Hindlimb muscle (tissue), 1 donor: ENCODE measurements at places on chromosomes 1 and 21.

- no peak for DNase-seq
Observed at GRCh38 chr1:168216171-168216570, 9.6 kb upstream of the SFT2D2 start.

GRCh38 chr1:235552146-235552716 lies 48.0 kb upstream of the B3GALNT2 start:
- DNase-seq, result no peak

DNA sequence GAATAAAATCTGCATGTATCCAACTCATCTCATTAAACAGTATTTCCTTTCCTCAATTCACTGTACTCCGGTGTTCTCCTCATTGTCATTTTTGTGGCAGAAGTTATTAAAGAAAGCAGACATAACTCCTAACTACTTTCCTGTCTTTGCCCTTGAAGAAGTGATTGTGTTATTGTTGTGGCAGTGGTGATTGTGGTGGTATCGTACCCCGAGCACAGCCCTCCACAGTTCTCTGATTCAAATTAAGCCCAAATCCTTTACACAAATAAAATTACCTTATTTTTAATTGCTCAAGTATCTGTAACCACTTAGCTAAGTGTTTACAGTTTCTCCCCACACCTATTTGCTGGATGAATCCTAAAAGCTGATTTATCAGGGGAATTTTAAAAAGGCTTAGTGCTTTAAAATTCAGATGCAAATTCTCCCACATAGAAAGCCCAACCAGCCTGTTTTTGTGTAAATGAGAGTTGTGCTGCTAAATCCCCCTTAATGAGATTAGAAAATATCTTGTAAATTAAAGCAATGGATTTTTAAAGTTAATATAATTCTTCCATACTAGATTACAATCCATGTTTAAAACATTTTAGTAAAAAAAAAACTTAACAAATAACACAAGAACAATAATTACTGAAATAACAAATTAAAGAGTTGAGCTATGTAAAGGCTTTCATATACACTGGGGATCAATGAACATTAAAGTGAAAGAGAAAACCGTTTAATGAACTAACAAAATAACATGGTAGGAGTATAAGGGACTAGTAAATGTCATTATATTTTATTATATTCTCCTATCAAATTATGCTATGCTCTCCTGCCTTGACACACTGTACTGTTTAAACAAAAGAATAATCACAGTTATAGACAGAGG lies 259.0 kb downstream of the NEGR1 start:
- DNase-seq, result no peak

GRCh38 chr1:31414980-31415370 lies 2.0 kb downstream of the SERINC2 start:
- DNase-seq, result no peak

DNA sequence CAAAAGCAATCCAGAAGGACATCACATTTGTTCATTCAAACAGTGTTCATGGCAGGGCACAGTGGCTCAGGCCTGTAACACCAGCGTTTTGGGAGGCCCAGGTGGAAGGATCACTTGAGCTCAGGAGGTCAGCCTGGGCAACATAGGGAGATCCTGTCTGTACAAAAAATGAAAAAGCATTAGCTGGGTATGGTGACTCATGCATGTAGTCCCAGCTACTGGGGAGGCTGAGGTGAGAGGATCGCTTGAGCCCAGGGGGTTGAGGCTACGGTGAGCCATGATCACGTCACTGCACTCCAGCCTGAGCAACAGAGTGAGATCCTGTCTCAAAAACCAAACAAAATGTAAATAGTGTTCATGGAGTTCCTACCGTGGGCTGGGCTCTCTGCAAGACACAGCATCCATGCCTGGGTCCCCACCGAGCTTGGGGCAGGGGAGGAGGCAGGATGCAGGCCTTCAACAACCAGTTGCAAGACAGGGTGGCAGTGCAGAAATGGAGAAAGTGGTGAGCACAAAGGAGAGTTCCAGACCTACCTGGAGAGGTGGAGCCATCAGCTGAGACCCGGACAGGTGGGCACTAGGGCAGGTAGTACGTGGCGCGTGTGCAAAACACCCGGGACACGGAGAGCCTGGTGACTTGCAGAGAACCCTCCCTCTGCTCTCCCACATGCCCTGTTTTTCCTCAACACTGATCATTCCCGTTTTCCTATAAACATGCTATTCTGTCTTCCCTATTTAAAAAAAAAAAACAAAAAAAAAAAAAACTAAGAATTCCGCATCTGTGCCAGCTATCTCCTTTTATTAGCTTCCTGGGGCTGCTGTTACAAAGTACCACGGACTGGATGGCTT lies 138.9 kb downstream of the TOMM20 start:
- DNase-seq, result no peak

DNA sequence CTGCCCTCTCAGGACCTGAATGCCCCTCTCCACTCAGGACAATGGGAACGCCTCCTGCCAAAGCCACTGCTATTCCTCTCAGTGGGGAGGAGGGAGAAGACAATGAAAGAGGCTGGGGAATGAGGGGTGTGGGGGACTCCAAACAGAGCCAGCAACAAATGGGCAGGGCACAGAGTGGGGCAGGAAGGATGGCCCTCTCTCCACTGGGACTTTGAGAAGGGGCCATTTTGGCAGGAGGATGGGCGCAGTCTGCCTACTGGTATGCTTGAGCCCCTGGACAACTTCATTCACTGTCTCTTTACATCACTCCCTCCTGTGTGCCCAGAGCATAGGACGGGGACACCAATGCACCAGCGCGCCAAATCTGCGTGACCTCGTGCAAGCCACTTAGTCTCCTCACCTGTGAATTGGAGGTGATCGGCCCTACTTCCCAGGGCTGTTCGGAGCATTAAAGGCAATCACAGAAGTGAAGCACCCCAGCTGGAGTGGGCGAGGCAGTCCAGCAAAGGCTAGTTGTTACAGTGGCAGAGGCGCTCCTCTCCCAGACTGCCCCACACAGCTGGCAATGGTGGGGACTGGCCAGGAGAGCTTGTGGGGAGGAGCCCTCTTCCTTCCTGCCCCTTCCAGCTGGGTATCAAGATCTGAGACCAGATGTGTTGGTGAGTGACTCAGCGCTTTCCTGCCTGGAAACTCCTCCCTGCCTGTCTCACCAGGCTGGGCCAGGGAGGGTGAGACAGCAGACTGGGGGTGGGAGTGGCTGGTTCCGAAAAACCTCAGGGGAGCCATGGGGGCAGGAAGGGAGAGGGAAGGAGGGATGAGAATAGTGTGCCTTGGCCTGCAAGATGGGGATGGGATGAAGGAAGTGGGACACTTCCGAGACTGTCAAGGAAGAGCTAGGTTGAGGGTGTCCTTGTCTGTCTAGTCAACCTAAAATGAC lies 22.4 kb upstream of the SYNC start:
- DNase-seq, result no peak

- DNase-seq, result no peak
Observed at GRCh38 chr1:111967067-111967690, 22.3 kb downstream of the KCND3 start.

- no peak for DNase-seq
Observed at GRCh38 chr1:151563376-151563775, 23.3 kb downstream of the TUFT1 start.

DNA sequence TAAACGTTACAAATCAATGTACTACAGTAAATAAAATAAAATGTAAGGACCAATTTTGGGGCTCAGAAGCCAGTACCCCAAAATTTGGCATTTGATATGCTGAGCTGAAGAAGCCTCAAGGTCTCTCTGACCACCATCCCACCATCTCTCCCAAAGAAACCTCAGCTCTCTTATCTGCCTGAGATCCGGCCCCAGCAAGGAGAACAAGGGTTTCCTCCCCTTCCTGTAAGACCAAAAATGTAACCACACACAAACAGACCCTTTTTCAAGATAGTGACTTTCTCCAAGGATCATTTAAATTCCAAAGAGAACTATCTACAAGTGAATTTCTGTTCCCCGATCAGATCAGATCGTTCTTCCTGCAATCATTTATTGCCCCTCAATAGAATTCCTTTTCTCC lies 68.1 kb upstream of the SLC45A1 start:
- DNase-seq, result no peak

DNA sequence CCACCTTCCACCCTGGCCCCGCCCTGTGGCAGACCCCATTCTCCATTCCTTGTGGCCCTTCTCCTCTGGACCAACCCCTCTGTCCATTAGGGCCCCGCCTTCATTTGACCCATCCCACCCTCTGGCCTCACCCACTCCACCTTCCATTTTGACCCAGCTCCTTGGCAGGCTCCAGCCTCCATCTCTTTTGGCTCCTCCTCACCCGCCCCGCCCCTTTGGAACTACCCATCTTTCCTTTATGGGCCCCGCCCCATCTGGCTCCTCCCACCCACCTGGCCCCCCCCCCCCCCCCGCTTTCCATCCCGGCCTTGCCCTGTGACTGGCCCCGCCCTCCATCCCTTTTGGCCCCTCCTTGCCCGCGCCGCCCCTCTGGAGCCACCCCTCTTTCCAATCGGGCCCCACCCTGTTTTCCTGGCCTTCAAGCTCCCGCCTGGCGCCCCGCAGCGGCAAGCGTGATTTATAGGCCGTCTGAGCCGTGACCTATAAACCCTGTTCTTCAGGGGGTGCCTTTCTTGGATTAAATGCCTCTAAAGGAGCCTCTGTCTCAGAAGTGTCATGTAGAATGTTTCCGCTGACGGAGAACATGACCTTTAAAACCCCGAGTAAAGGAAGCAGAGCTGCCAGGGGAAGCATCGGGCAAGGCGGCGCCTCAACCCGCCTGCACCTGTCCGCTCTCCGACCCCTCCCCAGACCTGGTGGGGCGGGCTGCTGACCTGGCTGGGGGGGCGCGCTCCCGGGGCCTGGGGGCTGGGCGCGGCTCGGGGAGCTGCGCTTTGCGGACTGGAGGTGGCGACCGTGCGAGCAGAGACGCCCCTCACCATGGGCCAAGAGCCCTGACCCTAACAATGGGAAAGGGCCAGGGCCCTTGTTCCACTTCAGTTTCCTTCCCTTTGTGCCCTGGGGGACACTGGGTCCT lies 178.0 kb downstream of the CAMTA1 start:
- no peak for DNase-seq

- no peak for DNase-seq
Observed at GRCh38 chr1:156586323-156586722, 5.3 kb upstream of the NAXE start.

- no peak for DNase-seq
Observed at GRCh38 chr1:30464187-30464617, 259.2 kb downstream of the MATN1 start.

- no peak for DNase-seq
Observed at GRCh38 chr21:42256316-42256715, 37.4 kb downstream of the ABCG1 start.

GRCh38 chr1:176858433-176858916 lies 306.0 kb downstream of the ASTN1 start:
- DNase-seq, result no peak

GRCh38 chr1:222790520-222790919 lies 24.3 kb upstream of the DISP1 start:
- no peak for DNase-seq

DNA sequence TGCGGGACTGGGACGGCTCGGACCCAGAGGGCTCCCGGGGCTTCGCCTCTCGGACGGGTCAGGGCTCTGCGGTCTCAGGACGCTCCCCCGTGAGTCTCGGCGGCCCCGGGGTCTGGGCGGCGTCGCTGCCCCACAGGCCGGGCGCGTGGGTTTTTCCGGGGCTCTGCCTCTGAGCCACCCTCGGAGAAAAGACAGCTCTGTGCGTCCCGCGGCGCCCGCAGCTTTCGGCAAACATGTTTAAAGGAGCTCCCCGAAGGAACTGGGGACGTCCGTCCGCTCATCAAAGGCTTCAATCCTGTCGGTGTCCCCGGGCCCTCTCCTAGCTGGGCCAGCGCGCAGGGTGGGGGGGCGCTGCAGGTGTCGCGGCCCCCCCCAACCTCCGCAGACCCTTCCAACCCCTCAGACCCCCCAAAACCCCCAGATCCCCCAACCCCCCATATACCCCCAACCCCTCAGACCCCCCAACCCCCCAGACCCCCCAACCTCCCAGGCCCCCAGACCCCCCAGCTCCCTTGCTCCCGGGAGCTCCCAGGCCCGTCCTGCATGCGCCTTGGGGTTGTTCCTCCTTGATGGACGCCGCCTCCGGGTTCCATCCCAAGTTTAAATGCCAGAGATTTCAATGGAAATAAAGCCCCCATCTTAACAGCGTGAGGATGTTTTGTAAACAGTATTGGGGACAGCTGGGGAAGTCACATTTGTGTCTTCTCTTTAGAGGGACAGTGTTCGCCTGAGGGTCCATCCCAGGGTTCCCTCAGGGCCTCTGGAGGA lies 996 bp upstream of the C1orf159 start:
- no peak for DNase-seq

DNA sequence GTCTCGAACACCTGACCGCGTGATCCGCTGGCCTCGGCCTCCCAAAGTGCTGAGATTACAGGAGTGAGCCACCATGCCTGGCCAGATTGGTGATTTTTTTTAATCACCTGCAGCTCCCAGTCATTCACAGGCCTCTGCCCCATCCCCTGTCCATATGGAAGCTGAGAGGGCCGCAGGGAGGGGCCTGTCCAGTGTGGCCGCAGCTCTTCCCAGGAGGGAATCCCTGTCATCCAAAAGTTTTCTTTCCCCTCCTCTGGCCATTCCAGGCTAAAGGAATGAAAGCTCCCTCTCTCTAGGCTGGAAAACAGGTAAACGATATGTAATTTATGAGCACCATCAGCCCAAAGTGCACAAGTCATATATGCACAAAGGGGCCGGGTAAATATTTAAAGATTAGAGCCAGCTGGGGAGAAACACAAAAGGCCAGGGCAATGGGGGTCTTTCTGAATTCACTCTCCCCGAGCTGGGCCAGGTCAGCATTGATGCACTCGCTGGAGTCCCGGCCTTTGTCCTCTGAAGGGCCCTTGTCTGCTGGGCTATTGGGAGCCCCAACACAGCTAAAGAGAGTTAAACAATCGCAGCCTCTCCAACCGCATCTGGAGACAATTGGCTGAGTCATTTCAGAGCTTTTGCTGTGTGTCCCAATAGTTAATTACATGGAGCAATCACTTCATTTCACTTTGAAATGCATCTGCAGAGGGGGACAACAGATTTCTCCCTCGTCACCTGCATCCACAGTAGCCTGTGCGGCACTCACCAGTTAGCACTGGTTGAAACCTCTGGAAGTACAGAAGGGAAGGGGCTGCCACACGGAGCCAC lies 3.8 kb upstream of the HES3 start:
- DNase-seq, result no peak

DNA sequence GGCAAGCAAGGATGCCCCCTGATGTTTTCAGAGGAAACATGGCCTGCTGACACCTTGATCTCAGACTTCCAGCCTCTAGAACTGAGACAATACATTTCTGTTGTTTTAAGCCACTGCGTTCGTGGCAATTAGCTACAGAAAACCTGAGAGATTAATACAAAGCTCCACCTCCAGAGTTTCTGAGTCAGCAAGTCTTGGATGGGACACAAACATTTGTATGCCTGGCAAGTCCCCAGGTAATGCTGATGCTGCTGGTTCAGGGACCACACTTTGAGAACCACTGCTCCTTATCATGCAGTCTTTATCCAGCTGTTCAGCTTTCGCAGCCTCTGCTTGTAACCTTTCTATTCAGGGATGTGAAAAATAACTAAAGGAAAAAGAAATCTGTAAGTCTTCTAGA lies 565.7 kb upstream of the PLXNA2 start:
- no peak for DNase-seq
